SK-MEL-5 (cell line): ENCODE measurements at places on chromosomes 12 and 14. TPM values are rescaled to one million over a fixed set of nuclear protein-coding genes. Genes with fewer than 3 reads are reported as not detected.

GRCh38 chr14:104725772-104726548, 1.9 kb downstream of the ADSS1 start:
- DNase-seq: no peak

DNA sequence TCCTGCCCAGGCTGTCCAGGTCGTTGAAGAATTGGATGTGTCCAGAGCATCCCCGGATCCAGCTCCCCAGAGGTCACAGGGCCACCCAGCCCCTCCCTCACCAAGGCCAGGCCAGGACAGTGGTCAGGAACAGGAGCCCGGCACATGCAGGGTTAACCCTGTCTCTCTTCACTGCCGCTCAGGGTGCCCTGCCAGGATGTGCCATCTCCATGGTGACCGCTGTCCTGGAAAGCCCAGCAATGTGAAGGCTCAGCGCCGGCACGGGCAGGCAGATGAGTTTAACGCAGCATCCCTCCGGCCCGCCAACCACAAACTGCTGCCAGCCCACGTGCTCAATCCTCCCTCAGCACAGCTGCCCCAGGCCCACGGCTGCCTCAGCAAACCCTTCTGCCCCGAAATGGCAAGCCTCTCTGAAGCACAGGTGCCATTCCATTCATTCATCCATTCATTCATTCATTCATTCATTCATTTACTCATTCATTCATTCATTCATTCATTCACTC, 4.4 kb downstream of the TMEM179 start:
- DNase-seq: peak; percentile 22

Gene KITLG
- 10.3 and 12.5 TPM in 2 replicates for total RNA-seq

Gene APOF
- not detected in 2 replicates for total RNA-seq

Gene CPM
- 15.0 and 18.2 TPM in 2 replicates for total RNA-seq
